Right ventricle myocardium inferior (tissue), 1 donor: ENCODE measurements at places on chromosomes 6 and 20. TPM values are rescaled to one million over a fixed set of nuclear protein-coding genes. Genes with fewer than 3 reads are reported as not detected.

Gene BTN1A1
- not detected for total RNA-seq

Gene PI16
- total RNA-seq = 15.1 TPM

Gene TFAP2D
- total RNA-seq = not detected

Gene KCNG1
- 0.32 TPM for total RNA-seq

Gene SLC16A10
- 12.1 TPM for total RNA-seq

Gene MATN4
- total RNA-seq = not detected

Gene PSORS1C1
- total RNA-seq = 1.9 TPM

Gene IPCEF1
- total RNA-seq = 2.0 TPM

Gene THEMIS
- 0.08 TPM for total RNA-seq

Gene DUSP15
- total RNA-seq = 2.9 TPM

Gene MDFI
- total RNA-seq = 1.3 TPM

Gene DDX43
- 0.68 TPM for total RNA-seq

Gene TNXB
- 73.3 TPM for total RNA-seq

Gene BPI
- not detected for total RNA-seq

- DNase-seq = no peak
These were observed 17.5 kb downstream of the ZC3H12D start for GRCh38 chr6:149467265-149467664.

GRCh38 chr6:44451803-44452695 is 64.5 kb downstream of the CDC5L start:
- no peak for DNase-seq

- peak; percentile 89 for DNase-seq
These were observed 2.2 kb downstream of the PIM1 start for GRCh38 chr6:37171970-37172812.

- DNase-seq = no peak
These were observed 57.1 kb upstream of the BTN3A2 start for GRCh38 chr6:26307850-26308249.

- DNase-seq = no peak
These were observed 33.2 kb upstream of the PLEKHG1 start for GRCh38 chr6:150566486-150566885.

DNA sequence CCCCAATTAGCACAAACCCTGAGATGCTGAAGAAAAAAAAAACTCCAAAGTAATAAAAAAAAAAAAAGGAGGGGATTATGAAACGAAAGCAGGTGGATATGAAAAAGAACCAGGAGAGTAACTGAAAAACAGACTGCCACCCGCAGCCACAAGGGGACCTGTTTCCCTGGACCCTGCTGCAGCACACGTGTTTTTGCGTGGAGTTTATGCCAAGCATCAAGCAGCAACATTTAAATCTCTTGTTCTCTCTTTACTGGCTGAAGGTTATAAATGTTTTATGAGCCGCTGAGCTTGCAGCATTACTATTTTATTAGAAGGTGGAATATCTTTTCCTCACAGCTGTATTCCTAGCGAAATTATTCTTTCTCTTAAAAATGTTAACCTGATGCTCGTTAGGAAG is 131.6 kb upstream of the OLIG3 start:
- no peak for DNase-seq

DNA sequence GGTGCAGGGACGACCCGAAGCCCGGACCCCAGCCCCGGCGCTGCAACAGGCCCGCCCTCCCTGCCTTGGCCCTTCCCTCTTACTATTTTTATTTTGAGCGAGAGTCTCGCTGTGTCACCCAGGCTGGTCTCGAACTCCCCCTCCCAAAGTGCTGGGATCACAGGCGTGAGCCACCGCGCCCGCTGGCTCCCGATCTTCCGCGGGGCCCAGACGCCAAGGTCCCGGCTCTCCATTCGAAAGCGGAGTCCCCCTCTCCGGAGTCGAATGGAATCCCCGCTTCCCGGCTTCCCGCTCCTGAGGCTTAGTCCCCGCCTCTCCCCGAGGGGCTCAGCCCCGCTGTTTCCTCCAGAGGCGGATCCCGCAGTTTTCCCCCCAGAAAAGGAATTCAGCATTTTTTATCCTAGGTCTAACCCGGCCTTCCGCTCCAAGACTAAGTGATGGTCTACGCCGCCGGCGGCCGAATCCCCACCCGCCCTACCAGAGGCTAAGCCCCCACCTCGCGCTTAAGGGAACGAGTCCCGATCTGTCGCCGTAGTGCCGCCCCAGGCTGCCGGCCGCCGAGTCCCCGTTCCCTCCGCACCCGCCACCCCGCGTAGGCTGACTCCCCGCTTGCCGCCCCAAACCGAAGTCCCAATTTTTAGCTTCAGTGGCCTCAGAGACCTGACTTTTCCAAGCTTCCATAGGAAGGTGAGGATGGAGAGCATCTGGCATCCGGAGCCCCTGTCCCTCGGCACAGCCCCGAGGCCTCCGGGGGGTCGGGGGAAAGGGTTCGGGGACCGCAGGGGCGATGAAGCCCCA is 11.5 kb upstream of the TMC2 start:
- peak; percentile 83 for DNase-seq

DNA sequence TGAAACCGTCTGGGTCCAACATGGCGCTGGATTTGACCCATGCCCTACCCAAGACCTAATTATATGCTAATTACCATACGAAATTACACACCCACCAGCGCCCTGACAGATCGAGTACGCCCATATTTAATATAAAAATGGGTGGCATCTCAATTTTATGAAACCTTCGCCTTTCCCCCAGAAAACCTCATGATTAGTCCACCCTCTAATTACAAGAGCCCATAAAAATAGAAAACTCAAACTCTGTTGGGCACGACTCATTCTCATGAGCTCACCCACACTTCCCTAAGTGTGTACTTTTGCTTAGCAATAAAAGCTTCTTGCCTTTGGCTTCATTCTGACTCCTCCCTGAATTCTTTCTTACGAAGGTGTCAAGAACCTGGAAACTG is 136.4 kb downstream of the OR2B2 start:
- no peak for DNase-seq

GRCh38 chr20:50730765-50731054 is 670 bp upstream of the PARD6B start:
- no peak for DNase-seq

- DNase-seq = peak; percentile 91
These were observed at the start of gene SENP6 for GRCh38 chr6:75601304-75602245. TSS of gene SENP6 (plus strand) at chr6:75601880. CDS start at chr6:75602525, 645 bp downstream.

GRCh38 chr6:35296931-35297600 is 552 bp upstream of the DEF6 start:
- no peak for DNase-seq

DNA sequence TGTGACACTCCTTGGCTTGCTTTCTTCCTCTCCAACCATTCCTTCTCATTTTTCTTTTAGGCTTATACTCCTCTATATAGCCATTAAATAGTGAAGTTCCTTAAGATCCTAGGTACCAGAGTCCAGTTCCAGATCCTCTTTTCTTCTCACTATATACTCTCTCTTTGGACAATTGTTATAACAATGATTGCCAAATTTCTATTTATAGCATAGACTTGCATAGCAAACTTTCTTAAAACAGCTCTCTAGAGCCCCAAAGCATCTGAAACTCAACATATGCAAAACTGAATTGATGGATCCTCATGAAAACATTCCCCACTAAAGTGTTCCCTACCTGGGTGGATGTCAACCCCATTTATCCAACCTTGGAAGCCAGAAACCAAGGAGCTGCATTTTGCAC is 13.4 kb downstream of the PHIP start:
- no peak for DNase-seq

DNA sequence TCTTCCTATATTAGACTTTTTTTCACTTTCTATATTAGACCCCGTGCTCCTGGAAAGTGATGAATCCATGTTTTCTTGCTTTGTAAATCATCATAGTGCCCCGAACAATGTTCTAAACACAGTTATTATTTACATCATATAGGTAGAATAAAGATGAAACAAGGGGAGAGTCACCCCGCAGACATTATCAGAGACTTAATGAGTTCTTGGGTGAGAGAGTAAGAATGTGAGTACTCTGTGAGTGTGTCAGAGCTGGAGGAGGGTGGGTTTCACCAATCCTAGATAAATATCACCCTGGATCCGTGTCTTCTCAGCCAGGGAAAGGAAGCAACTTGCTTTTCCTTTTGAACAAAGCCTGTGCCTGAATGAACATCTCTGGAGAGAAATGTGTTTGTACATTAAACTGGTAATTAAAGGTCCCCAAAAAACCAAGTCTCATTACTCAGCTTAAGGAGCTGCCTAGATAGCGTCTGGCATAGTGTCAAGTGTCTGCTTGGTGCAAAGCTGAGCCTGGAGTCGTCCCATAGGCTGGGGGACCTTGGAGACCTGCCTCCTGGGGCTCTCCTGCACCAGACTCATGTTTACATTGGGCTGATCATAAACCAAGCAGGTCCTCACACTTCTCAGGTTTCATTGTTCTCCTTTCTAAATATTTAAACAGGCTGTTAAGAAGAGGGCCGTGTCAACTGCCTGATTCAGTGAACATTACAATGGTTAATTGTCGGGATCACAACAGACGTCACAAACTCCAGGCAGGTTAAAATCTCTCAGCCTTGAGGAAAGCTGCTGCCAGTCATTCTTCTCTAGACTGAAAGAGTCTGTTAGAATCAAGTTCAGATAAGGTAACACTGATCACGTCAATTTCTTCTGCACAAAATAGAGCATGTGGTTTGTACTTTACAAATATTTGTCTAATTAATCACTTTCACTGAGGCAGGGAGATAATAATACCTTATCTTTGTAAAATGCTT is 179.7 kb upstream of the MYLIP start:
- DNase-seq = no peak

- peak; percentile 92 for DNase-seq
These were observed 1.5 kb downstream of the BICRAL start for GRCh38 chr6:42783177-42783875.

DNA sequence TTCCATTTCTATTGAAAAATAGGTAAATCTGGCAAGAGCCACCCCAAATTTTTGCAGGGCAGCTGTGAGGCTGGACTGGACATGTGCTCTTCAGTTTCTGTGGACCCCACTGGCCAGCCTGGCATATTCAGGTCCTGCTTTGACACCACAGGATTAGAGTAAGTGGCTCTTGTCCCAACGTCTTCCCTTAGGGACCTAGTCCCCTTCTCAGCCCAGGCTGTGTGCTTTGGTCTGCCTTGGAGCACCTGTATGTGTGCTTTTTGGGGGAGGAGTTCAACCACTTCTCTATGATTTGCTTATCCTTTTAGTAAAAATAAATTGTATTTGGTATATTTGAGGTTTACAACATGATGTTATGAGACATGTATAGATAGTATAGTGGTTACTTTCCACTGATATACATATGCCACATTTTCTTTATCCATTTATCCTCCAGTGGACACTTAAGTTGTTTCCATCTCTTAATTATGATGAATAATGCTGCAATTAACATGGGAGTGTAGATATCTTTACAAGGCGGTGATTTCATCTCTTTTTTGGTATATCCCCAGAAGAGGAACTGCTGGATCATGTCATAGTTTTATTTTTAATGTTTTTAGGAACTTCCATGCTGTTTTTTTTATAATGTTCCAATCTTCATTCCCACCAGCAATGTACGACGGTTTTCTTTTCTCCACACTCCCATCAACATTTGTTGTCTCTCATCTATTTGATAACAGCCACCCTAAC is 167.8 kb upstream of the UST start:
- DNase-seq = no peak

- DNase-seq = peak; percentile 53
These were observed at the start of gene TNFRSF6B for GRCh38 chr20:63696628-63697356. TSS of gene TNFRSF6B (plus strand) at chr20:63696652. CDS start at chr20:63696768, 116 bp downstream.

DNA sequence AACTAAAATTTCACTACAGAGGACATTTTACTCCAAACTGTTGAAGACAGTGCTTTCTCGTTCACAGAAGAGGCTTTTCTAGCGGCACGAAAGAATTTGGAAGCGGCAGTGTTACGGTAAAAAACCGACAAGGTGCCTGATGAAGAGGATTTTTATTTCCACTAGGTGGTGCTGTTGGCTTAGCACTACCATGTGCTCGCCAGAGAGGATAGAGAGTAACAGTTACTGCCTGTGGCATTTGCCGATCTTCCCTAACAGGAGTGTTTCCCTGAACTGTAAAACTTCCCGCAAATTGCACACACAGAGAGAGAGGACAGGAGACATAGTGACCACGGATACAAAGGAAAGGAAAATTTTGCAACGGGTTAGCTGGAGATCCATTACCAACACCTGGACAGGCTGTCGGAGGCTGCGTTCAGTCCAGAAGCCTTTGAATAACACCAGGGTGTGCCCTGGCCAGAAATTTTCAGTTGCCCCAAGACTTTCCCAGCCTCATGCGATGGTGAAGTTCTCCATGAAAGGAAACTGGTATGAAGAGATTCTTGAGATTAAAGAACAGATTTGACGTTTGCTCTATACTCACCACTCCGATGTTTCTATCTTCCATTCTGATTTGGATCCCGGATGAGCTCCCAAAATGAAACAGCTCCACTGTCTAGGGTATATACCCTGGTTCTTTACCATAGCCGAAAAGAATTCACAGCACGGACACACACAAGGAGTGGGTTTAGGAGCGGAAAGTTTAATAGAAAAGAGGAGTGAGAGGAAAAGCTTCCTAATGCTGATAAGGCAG is 48.1 kb downstream of the HLA-DPB1 start:
- DNase-seq = no peak

GRCh38 chr20:48728042-48728825 is 99.6 kb downstream of the PREX1 start:
- DNase-seq = peak; percentile 27

GRCh38 chr6:157688960-157689599 is 134.0 kb upstream of the SNX9 start:
- DNase-seq = no peak
